Stimulated activated CD4-positive, alpha-beta T cell treated with anti-CD3 and anti-CD28 coated beads, Interleukin-12 subunit alpha, Interleukin-12 subunit beta, amount 100 ng/mL, for 4 hours (primary cell): ENCODE measurements at places on chromosomes 2 and 18.
A peak's percentile ranks its signal among the peaks of the same experiment; 100 is the strongest.

GRCh38 chr18:49051311-49051967 is 100.7 kb upstream of the SMAD7 start:
- no peak for DNase-seq

- no peak for DNase-seq
These were observed 97.8 kb downstream of the B3GNT2 start for GRCh38 chr2:62293490-62294271.

DNA sequence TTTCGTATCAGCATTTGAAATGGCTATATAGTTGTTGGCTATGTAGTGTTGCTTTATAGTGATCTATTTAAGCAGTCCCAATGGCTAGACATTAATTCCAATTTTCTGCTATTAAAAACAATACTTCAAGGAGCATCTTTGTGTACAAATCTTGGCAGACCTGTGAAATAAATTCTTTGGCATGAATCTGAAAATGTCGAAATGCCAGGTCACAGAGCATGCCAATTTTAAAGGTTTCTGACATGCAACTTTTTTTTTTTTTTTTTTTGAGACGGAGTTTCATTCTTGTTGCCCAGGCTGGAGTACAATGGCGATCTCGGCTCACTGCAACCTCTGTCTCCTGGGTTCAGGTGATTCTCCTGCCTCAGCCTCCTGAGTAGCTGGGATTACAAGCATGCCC is 26.8 kb upstream of the CABLES1 start:
- no peak for DNase-seq

- DNase-seq: no peak
These were observed 62.1 kb downstream of the C18orf63 start for GRCh38 chr18:74377776-74378175.

- no peak for DNase-seq
These were observed 22.1 kb upstream of the ARPC2 start for GRCh38 chr2:218194880-218195279.

GRCh38 chr18:24936691-24937090 is 415.3 kb downstream of the ZNF521 start:
- DNase-seq: no peak

- DNase-seq: no peak
These were observed 466.0 kb upstream of the TNP1 start for GRCh38 chr2:217325816-217326215.

DNA sequence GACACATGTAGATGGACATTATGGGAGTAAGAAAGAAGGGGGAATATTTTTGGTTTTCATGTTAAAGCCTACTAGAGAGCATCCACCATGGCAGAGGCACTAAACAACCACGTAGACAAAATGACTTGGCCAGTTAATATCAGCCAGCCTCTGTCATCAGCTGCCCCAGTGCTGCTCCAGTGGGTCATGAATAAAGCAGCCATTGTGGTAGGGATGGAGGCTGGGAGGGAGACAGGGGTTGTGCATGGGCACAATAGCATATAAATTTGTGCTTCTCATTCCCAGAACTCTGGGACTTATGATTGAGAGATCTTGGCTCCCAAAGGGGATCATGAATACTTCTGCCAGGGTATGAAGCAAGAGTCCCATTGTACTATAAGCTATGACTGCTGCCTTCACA is 31.1 kb upstream of the CXCR4 start:
- no peak for DNase-seq

GRCh38 chr2:151669585-151670081 is 64.6 kb downstream of the NEB start:
- DNase-seq: peak; percentile 1

DNA sequence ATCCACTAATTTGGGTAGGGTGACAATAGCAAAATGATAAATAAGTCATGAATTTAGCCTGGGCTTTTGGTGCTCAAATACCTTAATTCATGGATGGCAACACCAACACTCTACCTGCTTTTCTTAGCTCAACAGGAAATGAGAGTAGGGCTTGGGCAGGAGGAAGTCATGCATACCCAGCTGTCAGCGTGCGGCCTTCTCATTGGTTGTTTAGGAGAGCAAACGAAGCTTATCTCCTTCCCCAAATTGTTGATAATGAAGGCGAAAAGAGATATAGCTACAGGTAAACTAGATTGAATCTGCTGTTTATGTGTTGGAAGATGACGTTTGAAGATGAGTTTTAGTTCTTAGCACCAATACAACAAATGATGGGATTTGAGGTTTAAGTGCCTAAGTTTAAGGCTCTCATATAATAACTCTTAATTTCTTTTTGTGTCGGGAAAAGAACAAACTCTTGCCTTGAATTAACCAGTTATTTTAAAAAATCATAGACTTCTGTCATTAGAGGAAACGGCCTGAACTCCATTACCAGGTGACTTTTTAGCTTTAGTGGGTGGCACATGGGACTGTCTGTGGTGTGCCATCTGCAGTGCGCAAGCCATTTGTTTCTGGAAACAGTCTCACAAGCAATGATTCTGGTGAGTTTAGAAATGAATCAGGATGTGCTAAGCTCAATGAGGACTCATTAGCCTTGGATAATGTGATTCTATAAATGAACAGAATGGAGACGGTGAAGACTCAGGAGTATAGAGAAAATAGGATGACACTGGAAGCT is 19.8 kb downstream of the MAP4K4 start:
- no peak for DNase-seq

DNA sequence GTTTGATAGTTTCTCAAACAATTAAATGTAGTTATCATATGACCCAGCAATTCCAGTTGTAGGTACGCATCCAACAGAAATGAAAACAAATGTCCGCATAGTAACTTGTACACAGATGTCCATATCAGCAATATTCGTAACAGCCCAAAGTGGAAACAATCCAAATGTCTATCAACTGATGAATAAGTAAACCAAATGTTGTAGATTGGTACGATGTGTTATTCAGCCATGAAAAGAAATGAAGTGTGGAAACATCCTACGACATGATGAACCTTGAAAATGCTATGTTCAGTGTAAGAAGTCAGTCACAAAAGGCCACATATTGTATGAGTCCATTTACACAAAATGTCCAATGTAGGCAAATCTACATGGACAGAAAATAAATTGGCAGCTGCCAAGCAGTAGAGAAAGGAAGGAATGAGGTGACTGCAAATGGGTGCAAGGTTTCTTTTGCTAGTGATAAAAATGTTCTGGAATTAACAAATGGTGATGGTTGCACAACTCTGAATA is 26.9 kb downstream of the GAREM1 start:
- DNase-seq: no peak

- DNase-seq: peak; percentile 10
These were observed 128.0 kb downstream of the OLA1 start for GRCh38 chr2:174120346-174120745.

DNA sequence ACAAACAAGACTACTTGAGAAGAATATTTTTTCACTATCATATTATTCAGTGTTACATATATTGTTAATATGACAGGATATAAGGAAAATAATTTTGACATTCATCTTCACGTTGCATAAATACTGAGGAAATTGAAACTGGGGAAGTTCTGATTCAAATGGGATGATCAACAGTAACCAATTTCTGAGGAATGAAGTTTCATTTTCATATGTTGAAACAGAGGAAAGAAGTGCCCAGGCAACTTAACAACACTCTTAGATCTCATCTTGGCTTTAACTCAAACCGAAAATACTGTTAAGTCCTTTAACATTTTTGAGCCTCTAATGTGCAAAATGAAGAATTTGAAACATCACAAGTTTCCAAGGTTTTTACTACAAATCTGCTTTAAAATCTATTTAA is 612.2 kb upstream of the VRK2 start:
- no peak for DNase-seq

- no peak for DNase-seq
These were observed 31.0 kb upstream of the TNFRSF11A start for GRCh38 chr18:62294073-62294472.

- no peak for DNase-seq
These were observed 124.0 kb downstream of the GAREM1 start for GRCh38 chr18:32346671-32347070.
